ENCODE measurements at places on chromosomes 5 and 9.

DNA sequence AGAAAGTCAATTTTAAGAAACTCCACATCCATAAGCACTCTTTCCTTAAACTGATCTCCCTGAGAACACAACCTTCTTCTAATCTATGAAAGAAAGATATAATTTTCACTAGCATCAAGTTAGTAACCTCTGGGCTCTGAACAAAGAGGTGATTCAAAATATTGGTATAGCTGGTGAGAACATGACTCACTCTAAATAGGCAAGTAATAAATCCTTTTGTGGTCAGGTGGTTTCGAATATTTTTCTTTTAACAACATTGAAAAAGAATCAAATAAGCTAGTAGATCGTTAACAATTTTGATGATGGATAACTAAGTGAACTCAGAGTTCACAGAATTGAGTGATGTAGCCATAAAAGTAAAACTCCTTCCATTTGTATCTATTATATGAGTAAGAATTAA is 150.6 kb upstream of the IQGAP2 start:
- no peak for DNase-seq

DNA sequence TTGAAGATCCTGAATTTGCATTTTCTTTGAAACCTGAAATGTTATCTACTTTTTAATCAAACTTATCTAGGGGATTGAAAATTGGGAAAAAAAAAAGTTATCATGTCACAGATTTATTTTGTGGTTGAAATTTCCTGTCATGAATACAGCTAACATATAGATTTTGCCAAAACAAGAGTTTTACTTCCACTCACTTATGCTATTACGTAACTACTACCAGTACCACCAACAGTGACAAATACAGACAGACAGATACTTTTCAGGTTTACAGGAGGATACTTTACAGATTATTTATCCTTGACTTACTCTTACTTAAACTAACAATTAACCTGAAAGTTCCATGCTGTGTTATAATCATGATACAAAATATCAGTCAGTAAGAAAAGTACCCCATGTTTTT is 6.8 kb upstream of the MRPS30 start:
- DNase-seq, result no peak

GRCh38 chr5:156466871-156467270 is 139.9 kb downstream of the SGCD start:
- no peak for DNase-seq

GRCh38 chr9:101167490-101168134 is 139.1 kb downstream of the PLPPR1 start:
- no peak for DNase-seq

GRCh38 chr9:112884721-112885120 is 6.0 kb downstream of the SLC46A2 start:
- DNase-seq, result no peak

DNA sequence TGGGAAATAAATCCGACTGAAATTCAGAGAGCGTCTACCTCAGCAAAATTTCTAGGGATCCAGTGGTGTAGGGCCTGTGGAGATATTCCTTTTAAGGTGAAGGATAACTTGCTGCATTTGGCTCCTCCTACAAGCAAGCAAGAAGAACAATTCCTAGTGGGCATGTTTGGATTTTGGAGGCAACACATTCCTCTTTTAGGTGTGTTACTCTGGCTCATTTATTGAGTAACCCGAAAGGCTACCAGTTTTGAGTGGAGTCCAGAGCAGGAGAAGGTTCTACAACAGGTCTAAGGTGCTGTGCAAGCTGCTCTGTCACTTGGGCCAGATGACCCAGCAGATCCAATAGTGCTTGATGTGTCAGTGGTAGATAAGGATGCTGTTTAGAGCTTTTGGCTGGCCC is 862.4 kb upstream of the CDH9 start:
- no peak for DNase-seq

DNA sequence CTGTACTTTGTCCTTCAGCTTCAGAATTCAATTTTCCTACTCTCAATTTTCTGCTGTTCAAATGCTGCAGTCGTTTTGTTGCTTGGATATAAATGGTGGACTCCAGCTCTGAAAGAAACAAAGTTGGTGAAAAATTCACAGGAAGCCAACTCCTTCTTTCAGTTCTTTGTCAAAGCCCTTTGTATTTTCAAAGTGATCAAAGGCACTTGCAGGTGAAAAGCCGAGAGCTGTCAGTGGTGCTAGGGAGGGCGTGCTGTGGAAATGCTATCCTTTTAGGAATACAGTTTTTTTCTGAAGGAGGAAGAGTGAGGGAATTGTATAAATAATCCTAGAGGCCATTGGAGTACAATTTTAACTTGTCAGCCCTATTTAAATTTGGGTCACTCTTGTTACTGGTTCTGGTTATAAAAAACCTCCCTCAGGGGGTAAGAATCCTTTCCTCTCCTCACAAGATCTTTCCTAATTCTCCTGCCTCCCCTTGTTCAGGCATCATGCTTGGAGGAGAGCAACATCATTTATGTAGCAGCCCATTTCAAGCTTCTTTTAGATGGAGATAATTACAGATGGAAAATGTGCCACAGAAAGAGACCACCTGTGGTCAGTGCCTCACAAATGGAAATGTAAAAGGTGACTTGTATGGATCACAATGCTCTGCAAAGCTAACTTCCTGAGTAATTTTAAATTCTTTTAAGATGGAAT is 62.5 kb upstream of the GHR start:
- no peak for DNase-seq

GRCh38 chr9:38278931-38279679 is 113.4 kb upstream of the ALDH1B1 start:
- no peak for DNase-seq

- no peak for DNase-seq
These were observed 12.0 kb upstream of the PHYKPL start for GRCh38 chr5:178244576-178244975.

DNA sequence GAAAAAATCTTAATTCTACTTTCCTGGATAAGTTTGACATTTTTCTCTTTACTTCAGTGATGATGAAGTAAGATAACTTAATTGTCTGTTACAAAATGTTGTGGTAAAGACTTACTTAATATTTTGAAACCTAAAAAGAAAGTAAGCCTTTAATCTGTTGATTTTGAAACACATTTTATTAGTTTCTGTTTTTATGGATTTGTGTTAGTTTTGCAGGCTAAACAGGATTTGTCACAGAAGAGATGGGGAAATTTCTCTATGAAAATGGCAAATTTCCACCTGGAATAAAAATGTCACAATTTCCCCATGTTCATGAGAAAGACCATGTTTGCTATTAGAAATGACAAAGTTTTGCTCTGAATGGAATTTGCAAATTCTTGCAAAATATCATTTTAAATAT is 237.1 kb downstream of the RFX3 start:
- no peak for DNase-seq

- no peak for DNase-seq
These were observed 12.3 kb upstream of the SPATA31D4 start for GRCh38 chr9:81915801-81916505.

- no peak for DNase-seq
These were observed 33.7 kb downstream of the ADAMTSL2 start for GRCh38 chr9:133568186-133568585.

- no peak for DNase-seq
These were observed 19.8 kb downstream of the GPRIN1 start for GRCh38 chr5:176590035-176590717.

DNA sequence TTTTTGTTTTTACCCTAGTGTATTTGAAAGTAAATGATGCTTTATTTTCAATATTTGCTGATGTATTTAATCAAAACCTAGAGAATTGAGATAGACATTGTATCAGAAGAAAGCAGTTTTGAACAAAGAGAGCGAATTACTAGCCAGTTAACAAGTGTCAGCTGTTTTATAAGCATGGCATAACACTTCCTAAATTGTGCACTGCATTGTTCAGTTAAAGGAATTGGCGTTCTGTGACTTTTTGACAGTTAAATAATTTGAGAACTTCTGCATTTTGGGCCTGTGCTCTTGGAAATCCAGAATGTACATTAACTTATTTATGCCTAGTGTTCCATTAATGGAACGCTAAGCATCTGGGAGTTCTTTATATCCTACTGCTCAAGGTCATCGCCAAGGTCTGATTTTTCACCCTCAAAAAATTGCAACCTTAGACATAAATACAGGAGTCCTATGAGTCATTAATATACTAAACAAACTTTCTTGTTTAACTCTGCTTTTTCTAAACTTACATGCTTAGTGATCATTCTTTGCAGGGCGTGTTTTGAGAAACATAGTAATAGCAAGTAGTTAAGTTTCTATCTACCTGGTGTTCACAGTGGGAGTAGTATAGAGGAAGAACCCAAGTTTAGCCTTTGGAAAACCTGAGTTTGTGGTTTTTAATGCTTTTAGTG is 31.1 kb downstream of the RASA1 start:
- no peak for DNase-seq

- DNase-seq, result no peak
These were observed 255.6 kb downstream of the NSG2 start for GRCh38 chr5:174300941-174301761.

GRCh38 chr5:115666023-115666422 is 40.2 kb upstream of the TMED7 start:
- no peak for DNase-seq

DNA sequence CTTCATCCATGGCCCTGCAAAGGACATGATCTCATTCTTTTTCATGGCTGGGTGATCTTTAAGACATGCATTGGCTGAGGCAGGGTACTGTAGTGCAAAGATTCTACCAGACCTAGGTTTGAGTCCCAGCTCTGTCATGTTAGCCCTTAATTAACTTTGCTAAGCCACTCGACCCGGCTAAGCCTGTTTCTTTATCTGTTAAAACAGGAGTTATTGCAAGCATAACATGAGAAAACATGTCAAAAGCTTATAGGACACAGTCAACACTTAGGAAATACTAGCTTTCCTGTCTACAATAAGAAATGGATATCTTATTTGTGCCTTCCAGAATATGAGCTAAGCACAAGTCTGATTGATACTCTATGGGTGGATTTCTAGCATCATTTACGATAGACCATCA is 92.6 kb downstream of the RASEF start:
- no peak for DNase-seq

- DNase-seq, result no peak
These were observed 348.7 kb downstream of the MAN2A1 start for GRCh38 chr5:110038297-110038997.

GRCh38 chr9:121365564-121365963 is 4.5 kb downstream of the STOM start:
- no peak for DNase-seq

- no peak for DNase-seq
These were observed 798 bp downstream of the MEGF9 start for GRCh38 chr9:120713257-120714087.

GRCh38 chr5:155343468-155343867 is 329.9 kb downstream of the KIF4B start:
- no peak for DNase-seq

GRCh38 chr9:84027201-84027600 is 46.6 kb downstream of the RMI1 start:
- DNase-seq, result no peak

DNA sequence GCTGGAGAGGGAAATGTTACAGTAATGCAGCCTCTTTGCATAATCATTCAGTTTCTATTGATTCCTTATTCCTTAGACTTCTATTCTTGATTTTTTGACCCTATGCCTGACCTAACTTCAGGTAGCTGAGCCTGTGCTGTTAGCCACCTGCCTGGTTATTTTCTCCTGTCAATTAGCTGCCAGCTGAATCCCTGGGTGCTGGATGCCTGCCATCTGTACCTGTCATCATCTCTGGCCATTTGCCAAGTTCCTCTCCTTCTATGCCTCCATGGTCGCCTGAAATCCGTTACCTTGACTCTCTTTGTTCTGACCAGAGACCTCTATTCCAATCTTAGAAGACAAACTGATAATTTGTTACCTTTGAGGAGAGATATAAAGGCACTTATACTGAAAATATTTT is 178.3 kb downstream of the CAVIN4 start:
- DNase-seq, result no peak

- no peak for DNase-seq
These were observed 415.9 kb upstream of the KLF4 start for GRCh38 chr9:107905308-107906020.

DNA sequence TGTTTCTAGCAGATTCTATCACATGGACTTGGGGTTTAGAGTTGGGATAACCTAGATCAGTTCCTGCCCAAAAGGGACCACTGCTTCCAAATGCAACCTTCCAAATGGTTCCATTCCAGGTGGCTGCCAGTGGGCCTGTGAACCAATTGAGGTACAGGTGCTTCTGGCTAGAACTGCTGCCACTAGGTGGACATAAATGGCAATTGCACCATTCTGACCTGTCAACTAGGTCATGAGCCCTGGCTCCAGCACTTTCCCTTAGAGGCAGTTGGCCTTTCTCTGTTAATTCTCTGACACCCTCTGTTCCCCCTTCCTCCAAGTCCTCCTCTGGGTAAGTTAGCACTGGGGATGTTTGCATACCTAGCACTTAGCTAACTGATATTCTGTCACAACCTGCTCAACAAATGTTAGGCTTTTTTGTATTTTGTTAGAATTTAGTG is 16.6 kb upstream of the HEMGN start:
- DNase-seq, result peak; percentile 42

DNA sequence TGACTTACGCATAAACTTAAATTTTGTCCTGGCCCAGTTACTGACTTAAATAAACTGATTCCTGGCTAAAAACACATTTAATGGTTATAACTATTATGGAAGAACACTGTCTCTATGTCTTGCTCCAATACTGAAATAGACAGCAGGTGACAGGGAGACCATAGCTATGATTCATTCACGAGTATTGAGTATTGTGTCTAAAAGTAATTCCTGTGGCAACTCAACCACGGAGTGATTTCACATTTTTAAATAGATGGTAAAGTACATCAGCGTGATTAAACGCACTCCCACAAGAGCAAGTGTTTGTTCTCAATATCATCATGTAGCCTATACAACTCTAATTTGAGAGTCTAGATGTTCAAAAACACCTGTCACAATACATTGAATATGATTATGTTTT is 35.9 kb upstream of the PCSK1 start:
- no peak for DNase-seq

GRCh38 chr9:108761655-108762347 is 94.0 kb downstream of the ACTL7B start:
- DNase-seq, result peak; percentile 18

DNA sequence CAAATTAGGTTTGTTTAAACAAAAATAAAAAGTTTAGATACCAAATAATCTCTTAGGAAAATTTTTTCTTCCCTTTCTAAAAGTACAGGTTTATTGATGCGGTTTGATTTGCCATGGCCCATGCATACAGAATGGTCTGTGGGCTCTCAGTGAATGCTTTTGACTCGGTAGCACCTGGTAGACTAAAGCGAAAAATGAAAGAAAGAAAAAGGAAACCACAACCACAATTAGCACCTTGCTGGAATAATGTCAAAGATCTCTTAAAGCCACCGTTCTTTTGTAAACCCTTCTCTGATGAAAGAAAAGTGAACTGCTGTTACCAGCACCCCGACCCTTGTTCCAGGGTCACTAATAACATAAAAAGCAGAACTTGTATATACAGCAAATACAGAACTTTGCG is 157.9 kb downstream of the NFIB start:
- no peak for DNase-seq
